ENCODE measurements at places on chromosomes 5 and 9.

GRCh38 chr9:4073371-4073770 lies 226.5 kb downstream of the GLIS3 start:
- DNase-seq = no peak

DNA sequence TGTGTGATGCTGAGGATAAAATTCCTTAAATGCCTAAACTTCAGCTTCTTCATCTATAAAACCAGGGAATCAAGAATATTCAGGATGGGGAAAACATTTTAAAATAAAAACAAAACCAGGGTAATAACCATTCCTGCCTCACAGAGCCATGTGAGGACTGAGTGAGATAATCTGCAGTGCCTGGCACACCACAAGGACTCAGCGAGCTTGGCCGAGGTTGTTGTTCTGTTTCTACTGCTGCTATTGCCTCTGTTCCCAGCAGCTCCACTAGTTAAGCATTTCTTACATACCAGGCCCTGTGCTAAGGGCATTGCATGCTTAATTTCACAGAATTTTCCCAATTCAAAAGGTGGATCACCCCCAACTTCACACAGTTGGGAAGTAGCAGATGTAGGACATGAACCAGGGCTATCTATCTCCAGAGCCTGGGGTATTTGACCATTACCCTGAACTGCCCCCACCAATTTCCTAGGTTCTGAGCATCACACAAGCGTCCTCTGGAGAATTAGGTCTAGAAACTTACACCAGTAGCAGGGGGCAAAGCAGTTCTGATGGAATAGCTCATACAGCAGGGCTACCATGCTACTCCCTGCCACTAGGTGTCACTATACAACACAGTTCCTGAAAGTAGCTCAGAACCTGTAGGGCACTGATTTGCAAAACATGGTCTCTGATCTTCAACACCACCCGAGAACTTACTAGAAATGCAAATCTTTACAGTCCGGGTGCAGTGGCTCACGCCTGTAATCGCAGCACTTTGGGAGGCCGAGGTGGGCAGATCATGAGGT lies 74.3 kb downstream of the LRSAM1 start:
- peak; percentile 65 for DNase-seq

GRCh38 chr5:120806202-120806601 lies 342.1 kb downstream of the PRR16 start:
- peak; percentile 74 for DNase-seq

GRCh38 chr5:78843436-78843835 lies 141.7 kb downstream of the ARSB start:
- DNase-seq = no peak

DNA sequence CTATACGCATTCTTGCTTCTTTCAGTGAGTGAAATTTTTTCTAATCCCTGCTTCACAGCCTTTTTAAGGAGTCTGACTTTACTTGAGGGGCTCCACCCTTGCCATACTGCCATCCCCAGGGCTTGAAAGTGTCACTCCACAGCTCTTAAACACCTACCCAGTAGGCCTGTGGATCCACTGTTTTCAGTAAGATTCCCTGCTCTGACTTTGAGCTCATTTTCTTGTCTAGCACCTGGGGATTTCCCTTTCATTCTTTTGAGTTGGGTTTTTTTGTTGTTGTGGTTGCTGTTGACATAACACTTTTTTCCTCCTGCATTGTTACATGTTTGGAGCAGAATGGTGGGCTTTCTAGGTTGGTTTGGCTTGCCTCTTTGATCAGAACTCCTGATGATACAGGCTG lies 23.6 kb downstream of the SREK1IP1 start:
- no peak for DNase-seq

DNA sequence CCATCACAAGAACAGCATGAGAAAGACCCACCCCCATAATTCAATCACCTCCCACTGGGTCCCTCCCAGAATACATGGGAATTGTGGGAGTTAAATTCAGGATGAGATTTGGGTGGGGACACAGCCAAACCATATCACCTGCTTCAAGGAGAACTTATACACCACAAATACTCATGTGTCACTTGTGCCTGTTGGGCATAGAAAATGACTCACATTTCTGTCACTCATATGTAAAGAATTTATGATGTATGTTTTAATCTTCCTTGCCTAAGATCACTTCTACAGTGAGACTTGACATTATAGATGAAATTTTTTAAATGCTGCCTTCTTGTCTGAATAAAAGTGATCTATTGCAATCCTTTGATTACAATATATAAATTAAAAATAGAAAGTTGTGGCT lies 23.0 kb upstream of the PRDM6 start:
- no peak for DNase-seq

- DNase-seq = no peak
Measured at GRCh38 chr9:130299785-130300615, 34.4 kb downstream of the HMCN2 start.

GRCh38 chr5:7495131-7495517 lies 99.2 kb downstream of the ADCY2 start:
- DNase-seq = no peak

DNA sequence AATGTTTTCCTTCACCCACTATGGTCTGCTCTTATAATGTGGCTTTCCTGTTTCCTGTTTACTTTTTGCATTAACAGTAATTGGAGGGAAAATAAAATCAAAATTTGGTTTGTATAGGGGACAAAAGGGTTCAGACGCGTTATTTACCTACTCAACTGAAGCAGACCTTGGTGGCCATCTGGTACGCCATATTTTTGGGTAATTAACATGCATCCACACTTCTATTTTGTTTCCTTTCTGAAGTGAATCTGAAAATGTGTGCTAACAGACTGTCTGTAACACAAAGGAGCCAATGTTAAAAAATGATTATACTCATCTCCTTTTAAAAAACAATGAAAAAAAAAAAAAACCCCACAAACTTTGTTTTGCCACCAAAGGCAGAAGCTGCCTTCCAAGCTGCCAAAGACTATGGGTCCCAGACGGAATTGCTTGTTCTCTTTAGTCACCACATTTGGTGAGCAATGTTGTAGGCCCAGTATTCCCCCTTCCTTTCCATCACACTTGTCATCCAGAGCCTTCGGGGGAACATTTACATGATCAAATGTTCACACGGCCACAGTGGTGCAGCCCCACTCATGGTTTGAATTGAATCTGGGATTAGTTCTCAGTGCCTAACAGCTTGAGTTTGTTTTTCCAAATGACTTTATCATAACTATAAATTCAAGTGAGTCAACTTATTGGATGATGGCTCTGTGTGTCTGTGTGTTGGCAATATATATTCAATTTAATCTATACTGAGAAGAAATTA lies 323.7 kb upstream of the CD180 start:
- no peak for DNase-seq

- DNase-seq = peak; percentile 13
Measured at GRCh38 chr5:65142511-65143011, 339.2 kb downstream of the ADAMTS6 start.

DNA sequence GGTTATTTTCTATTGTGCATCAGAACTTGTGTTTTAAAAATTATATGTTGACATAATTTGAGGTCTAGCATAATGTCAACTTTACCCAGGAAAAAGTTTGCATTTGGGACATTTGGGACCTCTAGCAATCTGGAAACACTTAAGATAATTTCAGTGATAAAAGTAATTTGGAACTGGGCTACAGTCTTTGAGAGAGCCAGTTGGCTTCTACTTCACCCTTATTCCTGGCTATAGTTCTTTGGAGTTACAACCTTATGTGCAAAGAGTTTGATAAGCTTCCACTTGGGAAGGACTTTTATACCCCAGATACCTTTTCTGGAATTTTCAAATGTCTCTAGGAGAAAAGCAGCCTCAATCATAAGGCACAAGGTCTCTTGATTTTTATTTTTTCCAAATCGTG lies 139.3 kb downstream of the ARRDC3 start:
- DNase-seq = no peak

DNA sequence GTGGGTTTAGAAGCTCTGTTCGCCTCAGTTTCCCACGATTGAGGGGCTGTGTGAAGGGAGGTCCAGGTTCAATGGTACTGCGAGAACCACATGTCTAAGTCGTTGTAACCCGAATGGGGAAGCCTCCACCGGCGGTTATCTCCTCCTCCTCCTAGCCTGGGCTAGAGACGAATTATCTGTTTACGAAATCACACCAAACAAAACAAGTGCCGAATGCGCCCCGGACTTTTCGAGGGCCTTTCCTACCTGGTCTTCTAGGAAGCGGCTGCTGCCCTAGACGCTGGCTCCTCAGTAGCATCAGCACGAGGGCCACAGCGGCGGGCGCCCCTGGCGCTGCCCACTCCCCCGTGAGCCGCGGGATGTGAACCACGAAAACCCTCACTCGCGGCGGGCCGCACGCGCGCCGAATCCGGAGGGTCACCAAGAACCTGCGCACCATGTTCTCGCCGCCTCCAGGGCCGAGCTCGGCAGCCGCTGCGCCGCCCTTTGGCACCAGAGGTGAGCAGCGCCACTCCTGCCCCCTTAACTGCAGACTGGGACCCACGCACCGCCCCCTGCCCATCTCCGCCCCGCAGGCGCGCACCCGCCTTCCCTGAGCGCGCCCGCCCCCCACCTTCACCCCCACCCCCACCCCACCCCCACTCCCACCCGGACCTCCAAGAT lies at the start of gene CDKN2A:
CDKN2A (minus strand) TSS at position 500 of the 663 bp plus-strand sequence.
- DNase-seq = peak; percentile 56

Measured in fibroblast of gingiva (primary cell).